SK-N-DZ (cell line): ENCODE measurements at places on chromosomes 1 and 21.

- no peak for DNase-seq
These were observed 53.6 kb upstream of the MAP10 start for GRCh38 chr1:232751393-232752140.

- no peak for DNase-seq
These were observed 69.4 kb upstream of the ROR1 start for GRCh38 chr1:63704443-63704842.

GRCh38 chr1:56441601-56442000 lies 137.8 kb downstream of the PLPP3 start:
- no peak for DNase-seq

GRCh38 chr1:74771913-74772515 lies 39.1 kb downstream of the TYW3 start:
- DNase-seq = peak; percentile 56

GRCh38 chr1:212285685-212286555 lies 710 bp downstream of the PPP2R5A start:
- peak; percentile 31 for DNase-seq

DNA sequence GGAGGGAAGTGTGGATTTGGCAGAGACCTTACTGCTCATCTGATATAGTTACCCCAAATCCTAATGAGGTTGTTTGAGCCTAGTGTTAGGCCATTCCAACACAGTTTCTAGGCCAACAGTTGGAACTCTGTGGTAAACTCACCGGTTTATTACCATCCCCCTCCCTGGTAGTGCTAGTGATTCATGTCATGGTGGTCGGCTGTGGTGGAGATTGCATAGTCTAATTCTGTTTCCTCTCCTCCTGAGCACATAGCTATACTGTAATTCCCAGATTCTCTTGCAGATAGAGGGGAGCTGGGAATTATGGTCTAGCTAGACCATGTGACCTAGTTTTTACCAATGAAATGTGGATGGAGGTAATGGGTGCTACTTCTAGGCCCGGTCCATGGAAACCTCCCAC lies 123.7 kb upstream of the KIF26B start:
- DNase-seq = no peak

GRCh38 chr1:12769976-12770505 lies 3.5 kb upstream of the PRAMEF12 start:
- no peak for DNase-seq

DNA sequence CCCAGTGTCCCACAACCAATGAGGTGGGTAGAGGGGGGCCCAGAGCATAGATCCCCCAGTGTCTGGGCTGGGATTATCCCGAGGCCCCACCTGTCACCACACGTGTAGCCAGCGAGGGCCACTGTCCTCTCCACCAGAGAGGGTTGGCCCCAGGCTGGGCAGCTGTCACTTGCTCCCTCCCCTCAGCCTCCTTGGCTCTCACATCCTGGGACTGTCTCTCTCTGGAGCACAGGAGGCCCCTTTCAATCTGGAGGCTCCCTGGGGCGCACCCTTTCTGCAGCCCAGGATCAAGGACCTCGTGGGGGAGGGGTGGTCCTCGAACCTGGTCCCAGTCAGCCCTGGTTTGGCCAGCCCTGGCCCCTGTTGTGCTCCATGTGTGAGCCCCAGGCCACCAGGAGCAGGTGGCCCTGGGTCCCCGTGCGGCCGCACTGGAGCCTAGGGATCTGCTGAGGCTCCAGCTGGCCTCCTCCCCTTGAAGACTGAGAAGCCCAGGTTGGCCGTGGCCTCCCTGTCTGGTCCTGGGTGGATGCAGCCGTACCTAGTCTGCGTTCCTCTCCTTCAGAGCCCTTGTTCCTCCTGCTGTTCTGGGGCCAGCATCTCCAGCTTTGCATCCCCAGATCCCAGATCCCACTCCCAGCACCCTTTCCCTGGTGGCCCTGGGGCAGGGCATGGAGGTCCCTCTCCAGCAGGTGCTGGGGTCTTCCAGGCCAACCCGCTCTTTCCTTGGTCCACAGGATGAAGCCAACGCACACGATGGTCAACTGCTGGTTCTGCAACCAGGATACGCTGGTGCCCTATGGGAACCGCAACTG lies 6.7 kb downstream of the TMEM201 start:
- no peak for DNase-seq

DNA sequence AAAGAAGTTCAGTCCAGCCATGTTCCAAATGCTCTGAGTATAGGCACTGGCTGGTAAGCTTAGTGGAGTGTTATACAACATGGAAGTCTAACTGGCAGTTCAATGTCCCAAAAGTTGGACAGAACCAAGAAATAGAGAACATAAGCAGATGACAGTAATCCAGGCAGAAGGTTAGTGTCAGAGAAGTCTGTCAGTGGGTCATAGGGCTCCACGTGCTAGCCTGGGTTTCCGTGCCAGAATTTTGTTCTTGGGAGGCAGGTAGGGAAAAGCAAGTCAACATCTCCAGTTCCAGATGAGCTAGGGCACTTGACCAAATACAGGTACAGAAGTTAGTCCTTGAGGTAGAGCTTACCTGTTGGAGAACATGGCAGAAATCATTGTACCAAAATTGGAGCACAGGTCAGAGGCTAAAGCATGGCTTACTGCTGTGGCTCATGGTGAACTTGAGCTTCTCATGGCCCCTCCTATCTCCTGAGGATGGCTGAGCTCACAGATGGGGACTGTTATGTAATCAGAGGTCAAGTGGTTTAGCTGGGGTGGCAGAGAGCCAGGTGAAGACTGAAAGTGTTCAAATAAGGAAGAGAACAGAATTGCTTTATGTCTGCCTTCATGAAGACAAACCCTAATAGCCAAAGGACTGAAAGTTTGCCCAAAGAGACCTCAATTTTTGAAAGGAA lies 170.8 kb downstream of the NFIA start:
- DNase-seq = no peak

GRCh38 chr1:235297579-235297978 lies 30.4 kb downstream of the ARID4B start:
- DNase-seq = no peak

- DNase-seq = no peak
These were observed 8.1 kb upstream of the MMP23B start for GRCh38 chr1:1623631-1624442.

DNA sequence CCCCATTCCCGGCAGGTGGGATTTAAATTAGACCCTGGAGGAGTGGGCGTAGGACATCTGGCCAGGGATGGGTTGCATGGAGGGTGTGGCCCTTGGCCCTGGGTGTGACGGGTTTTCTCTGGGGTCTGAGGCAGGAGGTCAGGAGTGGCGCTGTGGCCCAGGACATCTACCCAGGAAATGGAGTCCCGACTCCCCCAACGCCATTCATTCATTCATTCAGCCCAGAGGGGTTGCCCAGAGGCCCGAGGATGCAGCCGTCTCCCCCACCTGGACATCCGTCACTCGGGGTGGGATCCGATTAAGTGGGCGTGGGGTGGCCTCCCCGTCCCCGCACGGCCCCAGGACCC lies 663 bp downstream of the ATP13A2 start:
- no peak for DNase-seq

- no peak for DNase-seq
These were observed 1153.9 kb upstream of the NCAM2 start for GRCh38 chr21:19844334-19844733.

DNA sequence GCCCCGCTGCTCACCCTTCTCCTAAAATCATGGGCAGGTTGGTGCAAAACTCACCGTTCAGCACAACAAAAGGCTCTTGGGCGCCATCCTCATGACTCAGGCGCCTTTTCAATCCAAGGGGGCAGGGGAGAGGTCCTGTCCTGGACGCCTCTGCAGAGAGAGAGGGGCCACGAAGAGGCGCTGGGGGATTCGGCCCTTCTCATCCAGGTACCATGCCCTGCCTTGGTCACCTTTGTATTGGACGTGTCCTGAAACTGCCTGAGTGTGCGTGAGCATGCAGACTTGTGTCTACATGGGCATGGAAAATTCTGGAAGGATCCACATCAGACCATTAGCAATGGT lies 53.5 kb downstream of the SLC37A1 start:
- no peak for DNase-seq

DNA sequence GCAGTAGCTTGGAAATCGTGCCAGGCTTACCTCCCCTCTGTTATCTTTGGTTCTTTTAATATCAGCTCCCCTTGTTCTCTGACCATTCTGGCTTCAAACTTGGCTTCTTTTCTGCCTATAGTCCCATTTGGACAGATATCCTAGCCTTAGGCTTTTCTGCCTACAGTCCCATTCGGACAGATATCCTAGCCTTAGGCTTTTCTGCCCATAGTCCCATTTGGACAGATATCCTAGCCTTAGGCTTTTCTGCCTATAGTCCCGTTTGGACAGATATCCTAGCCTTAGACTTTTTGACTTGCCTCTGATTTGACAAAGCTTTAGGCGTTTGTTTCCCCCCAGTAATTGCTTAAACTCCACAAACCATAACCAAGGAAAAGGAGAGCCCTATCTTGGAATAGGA lies 25.6 kb downstream of the CHML start:
- no peak for DNase-seq

DNA sequence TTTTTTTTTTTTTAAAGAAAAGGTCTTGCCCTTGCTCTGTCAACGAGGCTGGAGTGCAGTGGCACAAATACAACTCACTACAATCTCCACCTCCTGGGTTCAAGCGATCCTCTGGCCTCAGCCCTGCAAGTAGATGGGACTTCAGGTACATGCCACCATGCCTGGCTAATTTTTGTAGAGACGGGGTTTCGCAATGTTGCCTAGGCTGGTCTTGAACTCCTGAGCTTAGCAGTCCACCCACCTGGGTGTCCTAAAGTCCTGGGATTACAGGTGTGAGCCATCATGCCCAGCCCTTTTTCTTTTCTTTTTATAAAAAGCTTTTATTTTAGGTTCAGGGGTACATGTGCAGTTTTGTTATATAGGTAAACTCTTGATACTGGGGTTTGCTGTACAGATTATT lies 47.2 kb downstream of the TLR5 start:
- DNase-seq = no peak

DNA sequence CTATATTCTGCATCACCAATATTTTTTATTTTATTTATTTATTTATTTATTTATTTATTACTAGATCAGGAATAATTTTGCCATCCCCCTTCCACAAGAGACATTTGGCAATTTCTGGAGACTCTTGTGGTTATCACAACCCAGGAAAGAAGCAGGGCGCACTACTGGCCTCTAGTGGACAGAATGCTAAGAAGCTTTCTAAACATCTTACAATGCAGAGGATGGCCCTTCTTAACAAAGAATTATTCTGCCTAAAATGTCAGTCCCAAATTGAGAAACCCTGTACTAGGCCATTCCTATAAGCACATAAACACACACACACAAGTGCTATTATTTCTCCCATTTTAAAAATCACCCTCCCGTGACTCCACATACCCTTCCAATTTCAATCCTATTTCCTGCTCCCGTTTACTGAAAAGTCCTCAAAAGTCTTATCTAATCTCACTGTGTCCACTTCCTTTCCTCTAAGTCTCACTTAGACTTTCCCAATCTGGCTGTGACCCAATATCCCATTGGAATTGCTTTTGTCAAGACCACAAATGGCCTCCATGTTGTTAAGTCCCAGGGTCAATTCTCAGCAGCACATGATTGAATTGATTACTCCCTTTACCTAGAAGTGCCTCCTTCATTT lies 43.7 kb upstream of the RNF11 start:
- DNase-seq = peak; percentile 59

- DNase-seq = no peak
These were observed 387.9 kb downstream of the MATN1 start for GRCh38 chr1:30335389-30335996.

- no peak for DNase-seq
These were observed 546.8 kb downstream of the RWDD3 start for GRCh38 chr1:95780836-95781235.

DNA sequence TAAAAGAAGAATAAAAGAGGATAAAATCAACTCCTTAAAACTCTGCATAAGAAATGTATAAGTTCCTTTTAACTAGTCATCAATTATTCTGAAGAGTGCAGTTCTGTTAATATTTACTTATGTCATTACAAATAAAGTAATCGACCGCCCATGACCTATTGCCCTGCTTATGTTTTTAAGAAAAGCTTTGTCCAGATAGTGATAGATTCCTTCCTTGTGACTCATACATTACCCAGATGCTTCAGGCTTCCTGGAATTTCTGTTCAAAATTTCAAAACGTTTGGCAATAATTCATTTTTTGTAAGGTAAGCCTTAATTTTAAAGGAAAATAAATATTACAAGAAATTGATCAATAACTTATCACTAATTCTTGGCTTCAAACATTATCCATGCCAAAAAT lies 918.2 kb upstream of the ADGRL2 start:
- no peak for DNase-seq

DNA sequence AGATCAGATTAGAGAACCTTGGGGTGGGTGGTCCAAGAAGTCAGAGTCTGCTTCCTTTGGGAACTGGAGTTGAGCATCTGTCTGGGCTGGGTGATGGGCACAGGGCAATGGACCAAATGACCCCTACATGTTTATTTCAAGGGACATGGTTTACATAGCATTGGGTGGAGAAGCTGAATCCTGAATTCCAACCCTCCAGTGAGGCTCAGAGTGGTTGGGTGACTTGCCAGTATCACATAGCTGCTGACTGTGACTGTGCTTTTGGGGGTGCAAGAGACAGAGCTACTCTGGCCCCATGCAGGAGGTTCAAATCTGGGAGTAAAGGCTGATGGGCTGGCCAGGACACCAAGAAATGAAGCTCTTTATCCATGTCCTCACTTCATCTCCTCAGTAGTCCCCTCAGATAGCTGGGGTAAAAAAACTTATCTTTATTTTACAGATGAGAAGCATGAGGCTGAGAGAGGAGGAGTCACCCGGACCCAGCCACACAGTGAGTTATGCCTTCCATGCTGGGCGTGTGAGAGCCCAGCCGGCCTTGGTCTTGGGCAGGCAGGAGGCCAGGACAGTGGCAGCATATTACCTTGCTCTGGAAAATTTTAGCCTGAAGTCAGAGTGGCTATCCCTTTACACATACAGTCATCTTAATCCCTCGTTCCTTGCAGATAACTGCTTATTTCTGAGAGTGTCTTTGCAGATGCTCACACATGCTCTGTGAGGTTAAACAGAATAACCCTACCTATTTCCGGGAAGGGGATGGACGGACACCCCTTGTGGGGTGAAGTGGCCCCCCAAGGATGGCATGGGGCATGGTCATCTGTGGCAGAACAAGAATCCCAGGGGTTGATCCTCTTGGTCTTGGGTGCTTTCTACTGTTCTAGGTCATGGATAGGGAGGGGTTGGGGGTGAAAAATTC lies 2.8 kb upstream of the SERINC2 start:
- no peak for DNase-seq

DNA sequence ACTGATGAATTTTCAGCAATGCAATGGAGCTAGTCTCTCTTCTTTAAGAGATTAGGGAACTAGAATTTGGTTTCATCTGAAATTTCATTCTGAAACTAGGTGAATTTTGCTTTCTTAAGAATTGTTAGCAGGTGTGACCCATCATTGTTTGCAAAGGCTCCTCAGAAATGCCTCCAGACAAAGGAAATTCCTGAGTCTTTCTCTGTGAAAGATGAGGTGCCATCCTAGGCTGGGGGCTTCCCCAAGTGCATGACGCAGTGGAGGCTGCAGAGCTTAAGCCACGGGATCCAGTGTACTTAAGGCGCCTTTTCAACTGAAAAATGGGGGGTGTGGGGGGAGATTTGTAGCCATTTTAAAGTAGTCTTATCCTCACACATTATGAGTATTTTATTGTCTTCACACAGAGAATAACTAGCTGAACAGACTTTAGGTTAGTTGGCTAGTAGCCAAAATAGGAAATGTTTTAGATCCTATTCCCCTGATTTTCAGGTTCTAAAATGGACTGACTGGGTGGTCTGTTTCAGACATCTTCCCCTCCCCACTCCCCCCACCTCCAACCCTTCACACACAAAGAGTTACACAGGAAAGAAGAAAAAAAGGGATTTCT lies 202.0 kb downstream of the NFIA start:
- no peak for DNase-seq
